ENCODE measurements at places on chromosomes 6 and 20.

- no peak for DNase-seq
Observed at GRCh38 chr6:153503810-153504209, 372.7 kb upstream of the RGS17 start.

DNA sequence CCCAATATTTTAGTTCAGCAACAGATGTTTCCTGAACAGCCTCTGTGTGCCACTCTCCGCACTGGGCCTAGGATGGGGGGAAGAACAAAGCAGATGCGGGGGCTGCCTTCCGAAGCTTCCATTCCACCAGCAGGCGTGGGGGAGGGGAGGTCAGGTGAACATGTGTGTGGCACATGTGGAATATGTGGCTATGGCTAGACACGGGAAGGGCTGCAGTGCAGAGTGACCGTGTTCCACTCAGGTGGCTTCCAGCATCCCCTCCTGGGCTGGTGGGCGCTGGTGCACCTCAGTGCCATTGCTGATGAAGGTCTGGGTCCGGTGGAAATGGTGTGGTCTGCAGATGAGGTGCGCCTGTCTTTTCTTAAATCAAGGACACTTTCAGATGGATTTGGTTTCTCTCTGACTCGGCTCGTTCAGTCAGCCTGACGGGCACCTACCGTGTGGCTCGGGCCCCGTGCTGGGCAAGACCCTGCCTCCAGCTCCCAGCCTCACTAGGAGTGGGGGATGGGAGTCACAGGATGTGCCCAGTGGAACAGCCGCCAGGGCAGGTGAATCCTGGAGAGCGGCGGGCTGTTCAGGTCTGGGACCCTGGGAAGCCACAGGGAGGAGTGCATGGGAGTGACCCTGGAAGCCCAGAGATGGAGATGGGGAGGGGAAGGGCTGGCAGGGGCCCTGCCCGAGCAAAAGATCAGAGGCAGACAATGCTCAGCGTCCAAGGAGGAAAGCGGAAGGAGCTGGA lies 111.0 kb downstream of the SYCP2 start:
- peak; percentile 31 for DNase-seq

- DNase-seq, result no peak
Observed at GRCh38 chr6:41455818-41456217, 90.4 kb upstream of the FOXP4 start.

GRCh38 chr6:85561750-85562357 lies 31.8 kb downstream of the SNX14 start:
- no peak for DNase-seq

Measured in activated CD8-positive, alpha-beta memory T cell treated with anti-CD3 and anti-CD28 coated beads, Interleukin-2, amount 10 ng/mL, durations not matched to agents 7 days and 5 days (primary cell).